Activated naive CD4-positive, alpha-beta T cell (primary cell): ENCODE measurements at places on chromosomes 5 and 9.

DNA sequence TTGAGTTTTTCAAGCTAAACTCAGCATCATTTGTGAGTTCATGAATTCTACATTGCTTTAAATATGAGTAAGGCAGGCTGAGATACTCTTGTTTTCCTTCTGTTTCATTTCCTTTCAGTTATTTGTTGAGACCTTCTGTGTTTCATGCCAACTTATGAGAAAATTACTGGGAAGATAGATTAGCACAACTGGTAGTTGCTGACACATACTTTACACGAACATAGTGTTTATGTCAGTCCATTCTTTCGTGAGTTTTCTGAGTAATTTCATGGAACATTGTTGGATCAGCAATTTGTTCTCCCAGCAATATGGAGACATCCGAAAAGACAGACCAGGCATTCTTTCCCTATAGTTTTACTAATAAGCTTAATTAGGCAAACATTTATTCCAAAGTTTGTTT lies 102.0 kb upstream of the SMC5 start:
- DNase-seq: no peak

GRCh38 chr5:103744159-103744558 lies 181.6 kb upstream of the NUDT12 start:
- DNase-seq: no peak

- DNase-seq: peak; percentile 59
These were observed 66.0 kb upstream of the CAMK4 start for GRCh38 chr5:111158105-111158744.

DNA sequence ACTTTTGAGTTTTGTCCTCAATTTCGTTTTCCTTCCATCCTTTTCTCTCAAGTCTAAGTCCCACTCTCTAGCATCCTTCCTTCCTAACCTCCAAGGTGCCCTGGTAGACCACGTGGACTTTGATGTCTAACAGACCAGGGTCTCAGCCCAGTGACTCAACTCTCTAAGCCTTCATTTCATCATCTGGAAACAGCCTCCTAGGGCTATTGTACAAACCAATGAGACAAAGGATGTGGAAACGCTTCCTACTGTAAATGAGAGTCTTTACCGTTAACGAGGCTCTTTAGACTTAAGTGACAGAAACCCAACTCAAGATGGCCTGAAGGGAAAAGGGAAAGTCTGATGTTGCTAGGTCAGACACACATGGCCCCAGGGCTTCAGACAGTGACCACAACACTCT lies 49.2 kb upstream of the CPLX2 start:
- no peak for DNase-seq

- DNase-seq: no peak
These were observed 893 bp upstream of the SH2D3C start for GRCh38 chr9:127779136-127779981.

DNA sequence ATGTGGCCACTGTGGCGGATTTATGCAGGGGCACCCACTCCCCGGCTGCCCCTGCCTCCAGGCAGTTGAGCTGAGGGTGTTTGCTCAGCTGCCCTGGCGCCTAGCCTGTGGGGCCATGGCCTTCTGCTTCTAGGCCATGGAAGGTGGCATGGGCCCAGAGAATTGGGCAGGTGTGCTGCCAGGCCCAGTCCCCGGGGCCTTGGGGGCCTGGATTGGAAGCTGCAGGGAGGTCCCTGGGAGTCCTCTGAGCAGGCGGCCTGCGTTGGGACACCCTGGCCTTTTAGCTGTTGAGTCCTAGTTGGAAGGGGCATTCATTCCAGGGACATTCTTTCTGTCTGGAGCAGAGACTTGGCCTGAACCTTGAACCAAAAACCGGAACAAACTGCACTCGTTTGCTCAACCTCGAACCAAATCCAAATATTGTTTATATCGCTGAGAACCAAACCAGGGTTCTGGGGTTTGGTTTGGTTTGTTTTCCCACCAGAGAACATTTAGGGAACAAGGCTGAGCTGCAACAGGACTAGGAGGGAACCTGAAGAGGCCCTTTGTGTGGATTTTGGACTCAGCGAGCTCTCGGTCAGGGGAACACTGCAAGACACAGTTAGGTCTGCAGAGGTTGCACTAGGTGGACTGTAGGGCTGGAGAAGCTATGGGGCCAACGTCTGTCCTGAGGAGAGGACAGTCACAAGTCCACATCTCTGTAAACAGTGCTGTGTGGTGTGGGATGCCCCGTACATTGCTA lies 116.8 kb downstream of the BOD1 start:
- DNase-seq: no peak

DNA sequence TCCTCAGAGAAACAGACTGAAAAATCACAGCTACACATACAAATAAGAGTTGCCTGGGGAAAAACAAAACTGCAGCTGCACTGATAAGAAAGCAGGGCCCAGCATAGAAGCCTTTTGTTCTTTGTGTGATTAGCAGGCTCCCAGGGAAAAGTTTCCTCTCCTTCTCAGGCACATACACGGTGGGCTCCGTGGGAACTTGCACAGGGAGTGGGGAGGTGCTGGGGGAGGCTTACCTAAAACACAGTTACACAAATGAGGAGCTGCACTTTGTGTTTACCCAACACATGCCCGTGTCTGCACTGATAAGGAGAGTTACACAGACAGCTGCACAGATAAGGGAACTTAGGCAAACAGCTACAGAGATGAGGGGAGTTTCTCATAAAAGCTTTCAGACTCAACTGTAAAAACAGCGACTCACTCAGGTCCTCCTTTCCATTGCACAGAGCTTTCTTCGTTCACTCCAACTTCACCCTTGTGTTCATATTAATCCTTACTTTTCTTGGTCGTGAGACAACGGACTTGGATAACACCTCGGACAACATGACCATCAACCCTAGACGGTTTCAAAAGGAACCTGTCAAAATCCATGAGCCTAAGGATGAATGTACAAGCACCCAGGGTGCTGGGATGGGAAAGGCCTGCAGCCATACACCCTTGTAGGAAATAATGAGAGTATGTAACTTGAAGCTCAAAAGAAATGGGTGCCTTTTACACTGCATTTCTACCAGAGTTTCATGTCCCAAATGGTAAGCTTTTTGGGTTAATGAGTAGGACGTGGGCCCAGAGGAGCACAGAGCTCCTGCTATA lies 50.8 kb downstream of the SERINC5 start:
- DNase-seq: no peak

DNA sequence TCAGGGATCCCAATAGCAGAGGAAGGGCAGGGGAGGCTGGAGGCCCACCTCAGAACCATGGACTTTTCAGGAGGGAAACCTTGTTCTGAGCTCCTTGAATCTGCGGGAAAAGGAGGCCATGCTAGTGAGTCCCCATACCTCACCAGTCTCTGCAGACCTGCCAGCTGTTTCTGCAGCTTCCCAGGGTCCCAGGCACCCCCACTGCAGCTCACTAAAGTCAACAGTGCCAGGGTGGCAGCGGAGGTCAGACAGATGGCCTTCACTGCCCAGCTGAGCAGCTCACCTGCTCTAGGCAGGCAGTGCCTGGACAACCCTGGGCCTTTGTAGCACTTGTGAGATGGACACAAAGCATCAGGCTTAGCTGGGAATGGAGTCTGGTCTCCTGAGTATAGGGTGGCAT lies 4.4 kb upstream of the SLC27A4 start:
- DNase-seq: no peak

GRCh38 chr5:84253946-84254345 lies 130.7 kb downstream of the EDIL3 start:
- DNase-seq: no peak
